Neural progenitor cell (in vitro differentiated cells): ENCODE measurements at places on chromosomes 6 and 20. TPM values are rescaled to one million over a fixed set of nuclear protein-coding genes. Genes with fewer than 3 reads are reported as not detected.

Gene ELOVL2
- total RNA-seq: 5.8 and 9.1 TPM in 2 replicates

Gene PLA2G7
- total RNA-seq: 1.1 and 1.8 TPM in 2 replicates

Gene PSORS1C2
- total RNA-seq: not detected in 2 replicates

Gene TCF15
- total RNA-seq: 0.07 and 1.4 TPM in 2 replicates

Gene POM121L2
- total RNA-seq: not detected in 2 replicates

Gene DLL1
- total RNA-seq: 35.9 and 91.8 TPM in 2 replicates

Gene UNC5CL
- total RNA-seq: 2.2 and 5.0 TPM in 2 replicates

DNA sequence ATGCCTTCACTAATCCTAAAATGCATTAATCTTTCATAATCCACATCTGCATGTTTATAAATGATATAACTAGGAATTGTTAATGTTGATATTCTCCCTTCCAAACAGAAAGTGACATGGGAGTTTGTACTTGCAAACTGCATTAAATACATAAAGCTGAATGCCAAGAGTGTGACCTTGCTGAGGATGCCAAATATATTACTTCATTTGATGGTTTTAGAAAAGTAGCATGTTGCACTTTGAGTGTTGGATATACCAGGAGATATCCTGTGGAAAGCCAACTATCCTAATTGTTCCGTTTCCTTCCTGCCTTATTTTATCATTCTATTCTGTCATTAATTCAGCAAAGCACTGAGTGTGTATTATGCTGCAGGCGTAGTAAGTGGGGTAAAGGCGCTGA, 229.8 kb downstream of the TMEM242 start:
- H3K27me3 ChIP-seq: no peaks in the 10 kb centered on the region
- DNase-seq: no peak
- H3K4me3 ChIP-seq: no peak overlapping the region
- H3K36me3 ChIP-seq: no peaks in the 10 kb centered on the region

- peaks cover 90% of the 10 kb centered on the region for H3K4me1 ChIP-seq
- no peaks in the 10 kb centered on the region for H3K36me3 ChIP-seq
- peak; percentile 39 for DNase-seq
- no peak overlapping the region for H3K27ac ChIP-seq
- peaks cover 100% of the 10 kb centered on the region for H3K27me3 ChIP-seq
These were observed 2.6 kb upstream of the NR2E1 start for GRCh38 chr6:108163267-108163643.

- DNase-seq: no peak
- H3K36me3 ChIP-seq: no peaks in the 10 kb centered on the region
- H3K4me3 ChIP-seq: no peak overlapping the region
- H3K27ac ChIP-seq: no peak overlapping the region
These were observed 34.9 kb downstream of the PIGU start for GRCh38 chr20:34642009-34642408.

DNA sequence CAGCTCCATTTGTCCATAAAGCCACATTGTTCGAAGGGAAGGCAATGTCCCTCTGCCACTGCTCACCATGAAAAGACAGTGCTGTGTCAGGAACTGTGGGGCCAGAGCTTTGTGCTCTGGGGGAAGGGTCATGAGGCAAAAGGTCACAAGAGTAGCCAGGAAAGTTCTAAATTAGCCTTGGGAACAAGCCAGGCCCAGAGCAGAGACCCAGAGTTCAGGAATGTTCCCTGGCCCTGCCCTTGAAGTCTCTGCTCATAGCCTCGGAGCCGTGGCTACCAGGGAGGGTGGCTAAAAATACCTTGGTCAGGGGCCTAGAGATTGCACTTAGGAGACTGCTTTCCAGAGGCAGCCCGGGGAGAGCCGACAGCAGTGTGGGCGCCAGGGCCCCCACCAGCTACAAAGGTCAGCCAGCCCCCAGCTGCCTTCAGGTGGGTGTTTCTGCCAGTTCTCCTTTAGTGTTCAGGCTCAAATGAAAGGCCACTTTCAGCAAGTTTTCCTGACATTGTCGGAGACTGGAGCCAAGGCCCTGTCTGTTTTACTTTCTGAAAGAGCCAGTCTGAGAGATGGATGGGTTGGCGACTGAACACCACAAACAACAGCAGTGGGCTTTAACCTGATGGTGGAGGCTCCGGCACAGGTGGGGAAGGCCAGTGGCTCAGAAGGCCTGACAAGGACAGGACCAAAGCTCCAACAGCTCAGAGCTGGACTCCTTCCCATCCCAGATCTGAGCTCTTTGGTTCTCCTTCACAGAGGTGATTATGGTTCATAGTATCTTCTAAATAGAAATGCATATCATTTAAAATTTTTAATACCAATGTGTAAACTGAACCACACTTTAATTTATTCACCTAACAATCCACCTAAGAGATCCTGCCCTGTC, 76.2 kb downstream of the CDH26 start:
- no peaks in the 10 kb centered on the region for H3K4me1 ChIP-seq
- H3K4me3 ChIP-seq: no peak overlapping the region
- H3K27ac ChIP-seq: no peak overlapping the region

DNA sequence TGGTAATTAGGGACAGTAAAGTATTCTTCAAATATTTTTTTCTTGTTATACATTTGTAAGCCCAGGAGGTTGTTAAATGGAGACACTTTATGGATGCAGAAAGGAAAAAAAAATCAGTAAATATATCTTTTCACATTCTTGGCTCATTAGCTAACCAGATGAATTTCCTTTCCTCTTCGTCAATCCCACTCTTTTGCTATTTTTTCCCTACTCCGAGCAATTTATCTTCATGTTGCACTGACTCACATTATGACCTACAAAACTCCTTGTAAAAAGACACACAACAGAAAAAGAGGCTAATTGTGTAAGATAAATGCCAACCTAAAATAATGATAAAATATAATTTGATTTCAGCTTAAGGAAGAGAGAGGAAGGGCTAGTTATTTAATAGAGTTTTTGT, 472.9 kb upstream of the ZNF337 start:
- no peak overlapping the region for H3K27ac ChIP-seq
- DNase-seq: no peak
- H3K27me3 ChIP-seq: no peaks in the 10 kb centered on the region
- H3K4me1 ChIP-seq: no peaks in the 10 kb centered on the region
- no peaks in the 10 kb centered on the region for H3K36me3 ChIP-seq

GRCh38 chr6:57116776-57117175, 26.8 kb downstream of the ZNF451 start:
- DNase-seq: no peak
- peak overlapping the region; percentile 22 for H3K27ac ChIP-seq
- no peaks in the 10 kb centered on the region for H3K27me3 ChIP-seq
- no peak overlapping the region for H3K4me3 ChIP-seq
- H3K4me1 ChIP-seq: no peaks in the 10 kb centered on the region

GRCh38 chr6:24125980-24126379, at the start of gene NRSN1:
NRSN1 (plus strand) TSS chr6:24126215; CDS start chr6:24134328, 8,113 bp downstream.
- peaks cover 8% of the 10 kb centered on the region for H3K27me3 ChIP-seq
- peak within 1 kb of the TSS; percentile 55 for H3K4me3 ChIP-seq
- no peaks in the 10 kb centered on the region for H3K36me3 ChIP-seq
- peaks cover 9% of the 10 kb centered on the region for H3K4me1 ChIP-seq
- H3K27ac ChIP-seq: no peak within 1 kb of the TSS

DNA sequence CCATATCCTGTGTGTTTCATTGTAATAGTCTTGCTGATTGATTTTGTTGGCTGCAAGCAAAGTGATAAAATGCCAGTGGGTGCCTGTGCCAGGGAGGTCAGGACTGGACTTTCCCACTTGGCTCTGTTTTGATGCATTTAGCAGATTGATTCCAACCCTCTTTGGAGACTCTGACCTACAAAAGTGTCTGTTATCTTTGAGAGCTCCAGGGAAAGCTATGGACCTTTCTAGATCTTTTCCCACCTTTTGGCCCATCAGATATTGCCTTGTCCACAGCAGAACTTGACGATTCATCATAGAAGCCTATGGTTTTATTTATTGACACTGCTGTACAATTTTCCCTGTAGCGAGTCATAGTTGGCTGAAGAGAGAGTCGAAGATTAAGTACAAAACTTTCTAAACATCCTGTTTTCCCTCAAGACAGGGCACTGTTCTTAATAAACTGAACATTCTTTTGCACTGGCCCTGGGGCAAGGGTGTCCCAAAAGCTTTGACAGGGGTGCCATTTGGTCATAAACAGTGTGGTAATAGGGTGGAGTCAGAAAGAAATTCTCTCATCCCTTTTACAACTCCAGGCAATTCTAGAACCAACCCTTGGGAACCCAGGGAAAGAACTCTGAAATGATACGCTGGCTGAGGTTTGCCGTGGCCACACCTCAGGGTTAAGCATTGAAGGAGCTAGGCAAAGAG, 53.7 kb downstream of the E2F3 start:
- H3K36me3 ChIP-seq: no peaks in the 10 kb centered on the region
- no peak overlapping the region for H3K27ac ChIP-seq
- no peak overlapping the region for H3K4me3 ChIP-seq
- H3K4me1 ChIP-seq: no peaks in the 10 kb centered on the region
- no peak for DNase-seq

GRCh38 chr6:41736186-41736733, 852 bp upstream of the TFEB start:
- peaks cover 25% of the 10 kb centered on the region for H3K4me1 ChIP-seq
- no peak overlapping the region for H3K27ac ChIP-seq
- no peaks in the 10 kb centered on the region for H3K36me3 ChIP-seq
- H3K27me3 ChIP-seq: peaks cover 34% of the 10 kb centered on the region
- peak; percentile 39 for DNase-seq
- no peak overlapping the region for H3K4me3 ChIP-seq

DNA sequence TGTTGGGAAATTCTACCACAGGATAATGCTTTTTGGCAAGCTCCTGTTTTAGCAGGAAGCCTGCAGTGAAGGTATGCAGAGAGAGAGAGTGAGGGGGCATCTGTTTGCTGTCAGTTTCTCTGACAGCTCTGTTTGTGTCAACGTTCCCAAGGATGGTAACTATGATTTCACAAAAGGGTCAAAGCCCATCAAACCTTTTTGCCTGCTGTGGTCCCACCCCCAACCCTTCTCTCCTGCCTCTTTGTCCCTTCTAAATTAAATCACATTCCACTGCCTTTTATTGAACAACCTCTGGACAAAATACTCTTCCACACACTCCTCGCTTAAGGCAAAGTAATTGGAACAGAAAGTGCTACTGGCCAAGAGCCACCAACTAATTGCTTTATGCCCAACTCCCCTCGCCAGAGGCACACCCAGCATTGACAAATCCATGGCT, 128.3 kb downstream of the TSHZ2 start:
- H3K27ac ChIP-seq: peak overlapping the region; percentile 72
- no peaks in the 10 kb centered on the region for H3K36me3 ChIP-seq
- peak overlapping the region; percentile 6 for H3K4me3 ChIP-seq
- H3K4me1 ChIP-seq: peaks cover 26% of the 10 kb centered on the region
- peak; percentile 59 for DNase-seq

DNA sequence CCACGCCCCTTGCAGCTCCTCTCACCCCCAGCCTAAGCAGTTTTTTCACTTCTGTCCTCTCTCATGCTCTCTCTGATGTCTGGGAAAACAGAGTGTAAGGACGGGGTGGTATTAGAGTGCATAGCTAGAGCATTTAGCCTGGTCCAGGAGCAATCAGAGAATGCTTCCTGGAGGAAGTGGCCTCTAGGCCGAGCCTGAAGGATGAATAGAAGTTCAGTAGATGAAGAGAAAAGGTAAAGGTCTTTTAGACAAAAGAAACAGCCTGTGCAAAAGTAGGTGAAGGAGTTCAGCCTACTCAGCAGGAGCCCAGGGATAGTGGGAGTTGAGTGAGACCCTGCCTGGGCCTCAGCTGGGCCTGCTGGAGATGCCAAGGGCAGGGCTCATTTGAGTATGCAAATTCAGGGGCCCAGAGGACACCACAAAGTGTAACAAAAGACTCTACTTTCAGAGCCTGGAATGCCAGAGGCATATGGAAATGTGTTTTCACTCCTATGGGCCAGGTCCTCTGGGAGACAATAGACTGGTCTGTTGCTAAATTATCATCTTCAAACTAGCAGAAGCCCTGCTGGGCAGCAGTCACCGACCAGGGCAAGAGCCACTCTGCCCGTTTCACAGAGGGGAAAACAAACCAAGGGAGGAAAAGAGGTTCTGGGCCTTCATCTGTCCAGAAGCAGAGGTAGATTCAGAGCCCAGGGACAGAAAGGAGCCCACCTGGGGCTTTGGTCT, 19.7 kb upstream of the TM9SF4 start:
- peaks cover 7% of the 10 kb centered on the region for H3K4me1 ChIP-seq
- peak; percentile 27 for DNase-seq
- H3K4me3 ChIP-seq: no peak overlapping the region
- H3K27ac ChIP-seq: no peak overlapping the region

- H3K36me3 ChIP-seq: no peaks in the 10 kb centered on the region
- H3K4me3 ChIP-seq: no peak overlapping the region
- H3K4me1 ChIP-seq: peaks cover 17% of the 10 kb centered on the region
- DNase-seq: no peak
- no peak overlapping the region for H3K27ac ChIP-seq
These were observed 42.6 kb downstream of the RBM38 start for GRCh38 chr20:57433657-57434389.
